Ascending aorta (tissue), 2 donors: ENCODE measurements at places on chromosomes 2 and 18.
A peak's percentile ranks its signal among the peaks of the same experiment; 100 is the strongest.

DNA sequence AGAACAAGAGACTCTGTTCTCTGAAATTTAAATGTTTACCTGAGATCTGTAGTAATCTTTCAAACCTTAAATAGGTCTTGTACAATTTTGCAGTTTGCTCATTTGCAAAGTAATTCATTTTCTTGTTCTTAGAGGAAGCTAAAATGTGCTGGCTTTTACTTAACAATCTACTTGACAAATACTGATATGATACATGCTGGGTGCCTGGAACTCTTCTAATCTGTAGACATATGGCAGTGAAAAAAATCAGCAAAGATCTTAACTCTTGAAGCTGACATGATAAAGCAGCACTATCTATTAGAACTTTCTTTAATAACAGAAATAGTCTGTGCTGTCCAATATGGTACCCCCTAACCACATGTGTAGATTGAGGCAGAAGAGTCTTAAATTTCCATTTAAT is 1352.8 kb upstream of the SLC39A10 start:
- DNase-seq: no peak

- no peak for DNase-seq
Observed at GRCh38 chr2:64338910-64339500, 115.0 kb upstream of the LGALSL start.

- no peak for DNase-seq
Observed at GRCh38 chr2:105760639-105761337, 16.1 kb downstream of the NCK2 start.

GRCh38 chr2:10897956-10898355 is 13.8 kb upstream of the KCNF1 start:
- no peak for DNase-seq

DNA sequence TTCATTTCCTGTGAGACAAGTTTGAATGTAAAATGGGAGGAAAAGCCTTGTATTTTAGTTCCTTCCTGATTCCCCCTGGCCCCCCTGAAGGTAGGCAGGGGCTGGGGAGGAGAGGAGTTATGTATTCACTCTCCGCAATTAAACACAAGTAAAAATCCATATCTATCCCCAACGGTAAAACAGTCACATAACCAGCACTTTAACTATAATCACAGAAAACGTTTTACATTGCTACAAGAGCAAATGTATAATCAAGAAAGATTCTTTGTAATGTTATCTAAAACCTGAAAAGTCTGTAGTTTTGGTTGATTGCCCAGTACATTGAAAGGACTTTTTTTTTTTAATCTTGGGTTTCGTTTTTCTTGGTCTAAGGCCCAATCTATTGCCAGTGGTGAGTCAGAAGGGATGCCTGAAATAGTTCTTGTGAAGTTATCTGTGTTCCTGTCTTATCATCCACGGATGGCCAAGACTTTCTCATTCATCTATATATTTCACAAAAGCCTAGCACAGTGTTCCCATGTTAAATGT is 34.5 kb upstream of the CCNYL1 start:
- DNase-seq: no peak

GRCh38 chr18:33444709-33445108 is 4.2 kb upstream of the CCDC178 start:
- no peak for DNase-seq

DNA sequence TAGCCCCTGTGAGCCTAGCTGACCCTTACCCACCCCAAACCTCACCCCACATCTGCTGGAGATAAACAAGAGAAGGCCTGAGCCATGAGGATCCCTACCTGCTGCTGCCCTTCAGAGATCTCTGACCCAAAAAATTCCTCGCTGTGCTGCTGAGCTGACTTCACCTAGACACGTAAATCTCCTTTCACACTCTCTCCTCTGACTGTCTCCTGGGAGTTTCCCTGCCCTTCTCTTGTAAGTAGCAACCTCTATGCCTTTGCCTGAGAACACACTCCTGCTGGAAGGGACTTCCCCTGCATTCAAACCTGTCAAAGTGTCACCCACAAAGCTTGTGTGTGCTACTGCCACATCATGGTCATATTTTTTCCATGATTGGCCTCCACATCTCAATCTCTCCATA is 134.2 kb upstream of the NOL4 start:
- no peak for DNase-seq

GRCh38 chr2:39837856-39838453 is 58.9 kb upstream of the THUMPD2 start:
- no peak for DNase-seq

GRCh38 chr2:169131587-169132512 is 62.5 kb downstream of the DHRS9 start:
- no peak for DNase-seq

DNA sequence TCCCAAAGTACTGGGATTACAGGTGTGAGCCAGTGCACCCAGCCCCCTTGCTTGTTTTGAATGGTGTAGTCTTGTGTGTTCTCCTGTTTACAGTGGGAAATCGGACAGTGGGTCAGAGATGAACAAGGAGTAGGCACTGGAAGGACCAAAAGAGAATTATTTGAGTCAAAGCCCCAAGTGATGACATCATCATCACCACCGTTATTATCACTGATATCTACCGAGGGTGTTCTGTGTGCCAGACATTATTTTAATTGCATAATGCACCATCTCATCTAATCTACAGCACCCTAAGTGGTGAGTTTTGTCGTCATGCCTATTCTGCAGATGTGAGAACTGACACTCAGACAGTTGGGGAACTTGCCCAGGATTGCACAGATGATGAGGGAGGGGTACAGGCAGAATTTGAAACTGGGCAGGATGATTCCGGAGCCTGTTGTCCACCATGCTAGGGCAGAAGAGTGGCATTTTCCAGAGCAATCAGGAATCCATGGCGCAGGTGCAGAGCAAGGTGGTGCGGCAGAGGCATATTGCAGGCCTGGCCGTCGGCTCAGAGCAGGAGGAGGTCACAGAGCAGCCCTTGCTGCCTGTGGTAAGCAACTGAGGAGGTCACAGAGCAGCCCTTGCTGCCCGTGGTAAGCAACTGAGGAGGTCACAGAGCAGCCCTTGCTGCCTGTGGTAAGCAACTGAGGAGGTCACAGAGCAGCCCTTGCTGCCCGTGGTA is 137.0 kb upstream of the HDAC4 start:
- DNase-seq: no peak

DNA sequence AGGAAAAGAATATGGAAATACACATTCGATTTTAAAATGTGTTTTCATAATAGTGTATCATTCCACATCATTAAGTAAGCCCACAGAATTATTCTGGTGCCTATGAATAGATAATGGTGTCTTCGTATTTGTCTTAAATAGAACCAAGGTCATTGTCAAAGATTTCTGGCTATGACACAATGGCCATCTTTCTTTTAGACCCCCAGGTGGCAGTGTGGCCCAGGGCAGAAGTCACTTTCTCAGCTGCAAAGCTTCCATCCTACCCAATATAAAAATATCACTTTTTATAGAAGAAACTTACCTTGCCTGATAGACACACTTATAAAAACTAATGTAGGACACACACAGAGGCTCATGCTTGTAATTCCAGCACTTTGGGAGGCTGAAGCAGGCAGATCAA is 57.5 kb downstream of the ZRANB3 start:
- no peak for DNase-seq

DNA sequence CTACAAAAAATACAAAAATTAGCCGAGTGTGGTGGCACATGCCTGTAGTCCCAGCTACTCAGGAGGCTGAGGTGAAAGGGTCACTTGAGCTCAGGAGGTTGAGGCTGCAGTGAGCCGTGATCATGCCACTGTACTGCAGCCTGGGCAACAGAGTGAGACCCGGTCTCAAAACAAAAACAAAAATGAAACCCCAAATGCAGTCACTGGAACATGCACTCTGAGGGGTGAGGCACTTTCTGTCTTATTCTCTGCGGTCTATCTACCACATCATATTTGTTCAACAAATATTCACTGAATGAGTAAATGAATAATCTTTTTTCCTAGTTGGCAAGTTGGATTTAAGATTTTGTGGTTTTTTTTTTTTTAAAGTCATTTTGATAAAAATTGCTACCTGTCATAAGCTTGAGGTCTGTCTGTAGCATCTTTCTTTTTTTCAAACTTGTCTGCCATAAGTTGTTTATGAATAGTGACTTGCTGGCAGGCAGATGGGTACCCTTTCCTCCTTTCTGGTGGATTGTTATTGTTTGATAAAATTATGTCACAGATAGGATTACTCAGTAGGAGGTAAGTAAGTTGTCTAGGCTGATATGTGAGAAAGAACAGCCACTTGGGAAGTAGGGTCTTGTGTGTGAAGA is 11.8 kb downstream of the CHRNA1 start:
- no peak for DNase-seq

GRCh38 chr2:225842939-225843338 is 443.4 kb downstream of the NYAP2 start:
- no peak for DNase-seq

DNA sequence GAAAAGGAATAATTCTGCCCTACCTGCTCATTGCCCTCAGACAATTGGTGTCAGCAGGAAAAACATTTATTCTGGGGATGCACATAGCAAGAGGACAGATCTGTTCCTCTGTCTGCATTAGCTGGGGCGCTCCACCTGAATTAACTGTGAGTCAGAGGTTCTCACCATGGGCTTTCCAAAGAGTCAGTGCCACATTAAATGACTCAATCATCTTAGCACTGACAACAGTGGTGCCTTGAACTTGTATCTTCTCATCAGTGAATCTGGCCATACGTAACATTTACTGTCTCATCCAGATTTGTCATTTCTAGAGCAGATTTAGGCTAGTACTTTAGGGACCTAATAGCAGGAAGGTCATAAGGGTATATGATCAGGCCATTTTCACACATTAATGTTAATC is 358.1 kb upstream of the CRIM1 start:
- no peak for DNase-seq

GRCh38 chr2:187493877-187494568 is 46.0 kb upstream of the CALCRL start:
- no peak for DNase-seq

GRCh38 chr18:11155034-11155759 is 5.8 kb upstream of the PIEZO2 start:
- DNase-seq: no peak

DNA sequence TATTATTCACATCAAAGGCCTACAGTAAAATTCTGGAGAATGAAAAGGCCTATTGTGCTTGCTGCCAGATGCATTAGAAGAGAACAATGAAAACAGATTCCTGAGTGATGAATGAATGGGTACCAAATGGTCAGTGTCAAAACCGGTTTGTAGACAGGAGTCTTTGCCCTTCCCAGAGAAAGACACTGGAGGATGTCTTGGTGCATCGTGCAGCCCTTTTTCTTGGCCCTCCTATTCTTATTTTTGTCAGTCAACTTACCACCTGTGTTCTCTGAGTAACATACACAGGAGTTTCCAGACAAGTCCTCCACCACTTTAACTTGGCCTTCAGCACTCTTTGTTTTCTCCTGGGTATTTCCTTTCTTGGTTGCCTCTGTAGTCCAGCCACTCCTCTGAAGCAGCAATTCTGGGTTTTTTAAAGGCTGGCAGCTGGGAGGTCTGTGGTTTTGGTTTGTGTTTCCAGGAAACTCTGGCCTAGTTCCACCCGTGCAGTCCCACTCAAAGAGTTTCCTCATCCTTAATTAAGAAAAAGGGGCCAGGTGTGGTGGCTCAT is 29.4 kb downstream of the PSTPIP2 start:
- no peak for DNase-seq

- no peak for DNase-seq
Observed at GRCh38 chr2:114123925-114124324, 234.0 kb downstream of the ACTR3 start.

DNA sequence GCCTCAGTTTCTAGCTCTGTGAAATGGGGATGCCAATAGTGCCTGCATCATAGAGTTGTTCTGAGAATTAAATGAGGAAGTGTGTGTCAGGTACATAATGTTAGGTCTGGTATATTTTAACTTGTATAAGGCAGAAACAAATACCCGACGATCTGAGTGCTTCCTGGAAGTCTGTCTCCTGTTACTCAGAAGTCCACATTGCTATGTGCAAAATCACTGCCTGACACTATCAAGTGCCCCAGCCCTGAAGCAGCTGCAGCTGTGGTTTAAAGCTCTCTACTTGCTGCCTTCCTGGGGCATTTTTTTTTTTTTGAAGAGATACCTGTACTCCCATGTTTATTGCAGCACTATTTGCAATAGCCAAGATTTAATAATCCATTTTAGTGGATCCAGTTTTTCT is 125.3 kb downstream of the SLC4A3 start:
- DNase-seq: no peak

DNA sequence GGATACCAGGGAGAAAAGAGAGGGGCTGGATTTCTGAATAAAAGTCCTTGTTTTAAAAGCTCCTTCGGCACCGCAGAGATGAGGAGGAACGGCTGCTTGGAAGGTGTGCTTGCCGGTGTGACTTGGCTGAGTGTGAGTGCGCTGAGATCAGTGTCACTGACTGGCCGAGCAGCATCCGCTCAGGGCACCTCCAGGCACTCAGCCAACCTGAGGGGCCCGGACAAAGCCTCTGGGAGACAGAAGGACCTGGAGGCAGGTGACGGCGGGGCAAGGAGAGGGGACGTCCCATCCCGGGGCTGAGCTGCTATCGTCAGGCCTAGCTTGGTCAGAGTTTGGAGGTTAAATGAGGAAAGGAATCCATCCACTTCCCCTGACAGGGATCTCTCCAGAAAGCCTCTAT is 16.8 kb upstream of the ALLC start:
- DNase-seq: peak; percentile 50

DNA sequence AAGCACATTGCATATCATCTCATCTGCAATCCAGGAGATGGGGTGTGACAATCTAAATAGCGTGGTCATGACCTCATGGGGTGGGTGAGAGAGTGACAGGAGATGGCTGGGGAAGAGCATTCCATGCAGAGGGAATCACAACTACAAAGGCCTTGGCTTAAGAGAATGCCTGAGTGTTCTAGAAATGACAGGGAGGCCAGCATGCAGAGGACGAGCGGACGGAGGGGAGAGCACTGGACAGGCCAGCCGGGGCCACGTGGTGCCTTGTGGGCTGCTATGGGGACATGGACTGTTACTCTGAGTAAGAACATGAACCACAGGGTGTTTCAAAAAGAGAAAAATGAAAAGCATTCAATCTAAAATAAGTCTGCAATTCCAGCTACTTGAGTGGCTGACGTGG is 117.9 kb upstream of the ODC1 start:
- DNase-seq: no peak

DNA sequence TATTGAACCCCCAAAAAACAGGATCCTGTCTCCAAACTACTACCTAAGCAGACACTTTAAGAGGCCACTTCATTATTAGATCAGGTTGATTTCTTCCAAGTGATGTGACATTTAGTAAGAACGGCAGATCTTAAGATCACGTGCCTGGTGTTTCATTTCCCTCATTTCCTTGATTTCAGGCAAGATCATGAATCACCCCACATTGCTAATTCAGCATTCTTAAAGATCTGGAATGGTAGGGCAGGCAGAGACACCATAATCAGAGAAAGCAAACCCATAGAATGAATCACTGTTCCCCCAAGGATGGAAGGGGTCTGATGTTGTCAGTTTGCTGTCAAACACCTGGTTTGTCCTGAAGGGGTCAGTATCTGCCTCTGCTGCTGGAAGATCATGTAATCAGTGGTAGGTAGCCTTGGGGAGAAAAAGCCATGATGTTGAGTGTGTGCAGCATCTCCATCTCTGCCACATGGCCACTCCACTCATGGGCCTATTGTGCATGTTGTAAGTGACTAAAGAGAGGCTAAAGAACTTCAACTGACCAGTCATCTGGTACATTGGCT is 133.9 kb downstream of the ARHGAP15 start:
- no peak for DNase-seq
